ENCODE measurements at places on chromosomes 16 and 17.

GRCh38 chr16:77450790-77451487, 16.1 kb upstream of the ADAMTS18 start:
- no peak for DNase-seq

- no peak for DNase-seq
These were observed 16.4 kb downstream of the NTN1 start for GRCh38 chr17:9037736-9038135.

DNA sequence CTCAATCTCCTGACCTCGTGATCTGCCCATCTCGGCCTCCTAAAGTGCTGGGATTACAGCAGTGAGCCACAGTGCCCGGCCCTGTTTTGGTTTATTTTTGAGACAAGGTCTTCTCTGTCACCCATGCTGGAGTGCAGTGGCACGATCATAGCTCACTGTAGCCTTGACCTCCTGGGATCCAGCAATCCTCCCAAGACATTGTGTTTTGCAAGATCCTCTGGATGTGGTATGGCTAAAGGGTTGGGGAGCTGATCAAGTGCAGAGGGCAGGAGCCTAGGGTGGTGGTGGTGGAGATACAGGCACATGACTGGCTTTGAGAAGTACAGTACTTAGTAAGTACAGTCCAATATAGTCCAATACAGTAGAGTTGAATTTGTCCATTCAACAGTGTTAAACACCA, 16.6 kb upstream of the TNS4 start:
- DNase-seq = no peak

- DNase-seq = no peak
These were observed 248.2 kb upstream of the MAF start for GRCh38 chr16:79848719-79849118.

GRCh38 chr17:40514013-40514875, 12.8 kb upstream of the TNS4 start:
- DNase-seq = no peak

- no peak for DNase-seq
These were observed 79.0 kb upstream of the NKD1 start for GRCh38 chr16:50469121-50469743.

GRCh38 chr17:32880671-32881453, 3.9 kb upstream of the MYO1D start:
- DNase-seq = no peak

GRCh38 chr17:74380086-74380958, 13.0 kb downstream of the GPR142 start:
- peak; percentile 55 for DNase-seq

GRCh38 chr16:27768651-27769272, 218.8 kb downstream of the KATNIP start:
- no peak for DNase-seq

- DNase-seq = no peak
These were observed 29.0 kb upstream of the KRT17 start for GRCh38 chr17:41653421-41653820.

- DNase-seq = no peak
These were observed 113.8 kb downstream of the CYB561 start for GRCh38 chr17:63332286-63332685.

DNA sequence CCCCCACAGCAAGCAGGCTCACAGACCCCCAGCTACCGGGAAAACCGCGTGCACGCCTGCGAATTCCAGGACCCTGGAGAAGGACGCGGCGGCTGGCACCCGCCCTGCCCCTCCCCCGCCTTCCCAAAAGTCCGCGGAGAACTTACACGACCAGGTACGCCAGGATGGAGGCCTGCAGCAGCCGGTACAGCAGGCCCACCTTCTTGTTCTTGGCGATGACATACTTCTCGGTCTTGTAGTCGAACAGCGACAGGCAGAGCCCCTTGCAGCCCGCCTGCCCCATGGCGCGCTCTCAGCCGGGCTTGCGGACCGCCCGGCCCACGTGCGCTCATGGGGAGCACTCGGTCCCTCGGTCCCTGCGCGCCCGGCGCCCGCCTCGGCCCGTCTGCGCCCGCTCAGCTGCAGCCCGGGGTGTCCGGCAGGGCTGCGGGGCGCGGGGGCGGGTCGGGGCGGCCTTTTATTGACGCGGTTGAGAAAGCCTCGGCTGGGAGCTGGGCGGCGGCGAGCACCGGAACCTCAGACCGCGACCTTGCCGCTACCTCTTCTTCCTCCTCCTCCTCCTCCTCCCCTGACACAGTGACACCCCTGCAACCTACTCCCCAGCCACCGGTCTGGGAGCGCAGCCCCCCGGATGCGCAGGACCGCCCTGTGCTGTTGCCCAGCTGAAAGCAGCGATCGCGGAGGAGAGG, at the start of gene P2RX5:
TSS of gene P2RX5 (minus strand) at position 433 of the 689 bp plus-strand sequence. CDS start at position 283, 150 bp downstream.
- DNase-seq = peak; percentile 75

Measured in GM23338 (cell line).